NAMALWA (cell line): ENCODE measurements at places on chromosomes 1 and 21.

DNA sequence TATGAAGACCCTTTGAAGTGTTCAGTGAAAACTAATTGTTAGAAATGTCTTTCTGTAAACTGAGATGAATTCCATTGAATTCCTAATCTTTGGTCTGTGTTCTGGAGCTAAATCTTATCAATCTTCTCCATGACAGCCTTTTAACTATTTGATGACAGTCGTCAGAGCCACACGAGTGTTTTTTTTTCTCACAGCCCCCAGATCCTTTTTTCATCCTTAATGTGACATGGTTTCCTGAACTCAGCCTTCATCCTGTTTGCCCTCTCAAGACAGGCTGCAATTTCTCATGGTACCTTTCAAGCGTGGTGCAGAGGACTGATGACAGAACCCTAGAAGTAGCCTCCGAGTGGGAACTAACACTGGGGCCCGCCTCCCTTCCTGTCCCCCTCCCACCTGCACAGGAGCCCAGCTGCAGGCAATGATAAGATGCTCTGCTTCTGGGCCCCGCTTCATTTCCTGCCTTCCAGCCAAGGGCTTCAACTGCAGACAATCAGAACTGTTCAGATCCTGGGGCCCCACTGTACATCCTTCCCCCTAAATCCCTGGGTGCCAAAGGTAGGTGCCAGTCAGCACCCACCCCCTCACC, 114.6 kb upstream of the VAV3 start:
- DNase-seq = peak; percentile 11

GRCh38 chr21:33033094-33033951, 7.6 kb downstream of the OLIG2 start:
- DNase-seq = no peak

DNA sequence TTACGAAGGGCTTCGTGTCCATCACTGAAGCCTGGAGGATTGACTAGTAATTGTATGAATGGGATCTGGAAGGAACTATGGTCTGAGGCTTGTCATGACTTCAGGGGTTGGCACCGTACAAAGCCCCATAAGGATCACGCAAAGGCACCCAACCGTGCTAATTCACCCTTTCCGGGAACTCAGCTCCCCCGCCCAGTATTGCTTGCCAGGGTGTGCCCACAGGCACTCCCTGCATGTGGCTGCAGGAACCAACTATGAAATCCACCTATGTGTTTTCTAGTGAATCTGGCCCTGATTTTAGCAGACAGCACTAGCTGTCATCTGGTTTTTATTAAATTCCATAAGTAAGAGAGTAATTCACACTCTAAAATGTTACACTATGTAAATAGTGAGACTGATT, 139.2 kb downstream of the TM2D1 start:
- DNase-seq = no peak

DNA sequence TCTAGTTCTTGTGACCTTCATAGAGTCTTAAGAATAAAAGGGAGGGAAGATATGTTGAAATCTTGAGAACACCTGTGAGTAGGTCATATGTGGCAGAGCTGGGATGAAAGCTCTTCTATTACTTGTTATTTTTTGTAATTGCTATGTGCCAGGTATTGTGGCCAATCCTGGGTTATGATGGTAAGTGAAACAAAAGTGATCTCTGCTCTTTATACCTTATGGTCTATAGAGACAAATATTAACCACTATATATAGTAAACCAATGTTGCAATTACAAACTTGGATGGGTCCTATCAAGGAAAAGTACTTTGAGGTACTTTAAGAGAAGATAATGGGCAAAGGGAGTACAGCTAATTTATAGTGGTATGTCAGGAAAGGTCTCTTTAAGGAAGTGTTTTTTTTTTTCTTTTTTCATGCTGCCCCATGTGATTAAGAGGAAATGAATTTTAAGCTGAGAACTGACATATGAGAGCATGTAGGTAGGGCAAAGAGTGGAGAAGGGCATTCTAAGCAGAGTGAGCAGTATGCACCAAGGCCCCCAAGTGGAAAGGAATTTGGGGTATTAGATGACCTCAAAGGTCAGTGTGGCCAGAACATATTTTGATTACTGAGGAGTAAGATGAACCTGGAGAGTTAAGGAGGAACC, 43.3 kb downstream of the POU2F1 start:
- peak; percentile 34 for DNase-seq

GRCh38 chr1:11027316-11027715, 14.9 kb downstream of the TARDBP start:
- no peak for DNase-seq

DNA sequence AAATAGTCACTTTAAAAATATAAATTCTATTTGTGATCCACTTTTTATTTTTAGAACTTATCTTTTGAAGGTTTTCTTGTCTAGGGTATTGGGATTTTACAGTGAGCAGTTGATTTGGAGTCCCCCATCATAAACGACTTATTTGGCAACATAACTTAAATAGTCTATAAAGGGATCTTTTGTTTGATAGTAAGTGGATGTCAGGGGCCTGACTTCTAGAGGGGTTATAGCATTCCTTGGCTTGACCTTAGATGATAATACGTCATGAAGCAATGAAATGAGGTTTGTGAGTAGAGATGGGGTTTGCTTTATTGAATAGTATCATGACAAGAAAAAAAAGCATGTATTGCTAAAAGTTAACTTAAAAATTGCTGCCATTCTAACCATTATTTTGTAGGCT, 17.8 kb downstream of the VPS45 start:
- DNase-seq = no peak

DNA sequence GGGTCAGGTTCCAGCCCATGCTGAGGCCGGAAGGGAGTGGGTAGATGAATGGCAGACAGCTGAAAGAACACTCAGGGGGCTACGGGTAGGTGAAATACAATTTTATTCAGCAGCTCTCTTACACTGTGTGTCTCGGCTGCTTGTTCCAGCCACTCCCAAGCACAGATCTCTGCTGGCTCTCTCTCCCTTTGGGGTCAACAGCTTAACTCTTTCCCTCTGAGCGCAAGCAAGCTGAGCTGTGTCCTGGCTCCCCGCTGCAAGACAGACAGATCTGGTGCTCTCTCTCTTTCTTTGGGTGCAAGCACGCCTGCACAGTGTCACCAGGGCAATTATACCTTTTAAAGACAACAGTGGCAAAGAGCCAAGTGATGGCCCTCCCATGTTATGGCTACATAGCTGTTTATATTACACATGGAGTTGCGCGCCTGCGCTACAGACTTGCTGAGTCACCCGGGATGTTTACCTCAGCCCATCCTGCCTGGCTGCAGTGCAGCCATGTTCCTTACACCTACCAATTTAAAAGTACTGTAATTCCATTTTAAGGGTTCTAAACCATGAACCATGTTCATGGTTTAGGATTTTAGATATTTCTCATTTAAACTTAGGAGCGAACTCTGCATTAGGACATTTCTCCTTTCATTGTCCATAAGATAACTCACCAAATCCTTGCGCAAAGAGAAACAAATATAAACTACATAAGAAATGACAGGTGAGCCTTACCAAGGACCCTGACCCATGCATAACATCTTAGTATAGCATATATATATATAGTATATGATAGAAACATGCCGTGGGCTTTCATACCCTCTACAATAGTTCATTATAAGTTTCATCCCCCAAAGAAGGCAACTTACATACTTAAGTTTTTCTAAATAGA, 396.5 kb downstream of the SMYD3 start:
- DNase-seq = peak; percentile 10

DNA sequence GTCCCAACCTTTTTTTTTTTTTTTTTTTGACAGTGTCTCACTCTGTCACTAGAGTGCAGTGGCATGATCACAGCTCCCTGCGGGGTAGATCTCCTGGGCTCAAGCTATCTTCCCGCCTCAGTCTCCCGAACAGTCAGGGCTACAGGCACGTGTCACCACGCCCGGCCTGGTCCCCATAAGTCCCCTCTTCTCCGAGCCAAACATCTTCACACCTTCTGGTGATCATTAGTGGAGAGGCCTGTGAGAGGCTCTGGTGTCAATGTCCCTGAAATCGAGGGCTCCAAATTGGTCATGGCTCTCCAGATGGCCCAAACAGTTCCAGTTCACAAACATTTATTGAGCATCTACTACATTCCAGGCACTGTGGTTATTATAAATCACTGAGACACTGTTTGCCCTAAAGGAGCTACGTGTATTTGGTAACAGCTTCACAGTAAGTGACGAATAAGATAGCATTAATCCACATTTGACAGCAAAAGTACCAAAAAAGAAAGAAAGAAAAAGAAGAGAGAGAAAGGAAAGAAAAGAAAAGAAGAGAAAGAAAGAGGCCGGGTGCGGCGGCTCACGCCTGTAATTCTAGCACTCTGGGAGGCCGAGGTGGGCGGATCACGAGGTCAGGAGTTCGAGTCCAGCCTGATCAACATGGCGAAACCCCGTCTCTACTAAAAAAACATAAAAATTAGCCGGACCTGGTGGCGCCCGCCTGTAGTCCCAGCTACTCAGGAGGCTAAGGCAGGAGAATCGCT, 867 bp upstream of the TIMM17A start:
- no peak for DNase-seq

DNA sequence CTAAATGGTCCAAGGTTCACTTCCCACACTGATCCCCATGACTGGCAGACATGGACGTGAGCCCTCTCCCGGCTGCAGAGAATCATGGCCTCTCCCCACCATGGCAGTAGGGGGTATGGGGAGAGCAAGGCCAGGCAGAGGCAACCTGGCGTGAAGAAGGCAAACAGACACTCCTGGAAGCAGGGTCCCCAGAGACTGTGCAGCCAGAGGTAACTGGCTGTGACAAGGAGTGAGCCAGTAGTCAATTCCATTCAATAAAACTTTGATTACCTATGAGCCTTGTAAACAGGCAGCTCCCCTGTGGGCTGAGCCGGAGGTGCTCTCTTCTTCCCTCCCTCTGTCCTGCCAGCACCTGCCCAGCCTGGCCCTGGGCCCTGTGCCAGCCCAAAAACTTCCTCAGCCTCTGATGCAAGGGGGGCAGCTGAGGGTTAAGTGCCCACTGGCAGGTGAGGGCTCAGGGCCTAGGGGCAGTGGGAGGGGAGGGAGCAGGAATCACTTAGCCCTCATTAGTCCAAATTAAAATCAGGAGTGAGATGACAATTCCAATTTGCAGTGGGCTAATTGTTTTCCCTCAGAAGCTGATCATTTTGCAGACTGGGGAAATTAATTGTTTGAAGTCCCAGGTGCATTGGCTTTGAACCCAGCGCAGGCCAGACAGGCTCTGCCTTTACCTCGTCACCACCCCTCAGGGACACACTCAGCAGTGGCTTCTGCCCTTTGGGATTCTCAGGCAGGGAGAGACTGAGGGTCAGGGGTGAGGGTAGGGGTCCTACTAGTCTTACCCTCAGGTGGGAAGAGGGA, 35.6 kb downstream of the LRRN2 start:
- no peak for DNase-seq

DNA sequence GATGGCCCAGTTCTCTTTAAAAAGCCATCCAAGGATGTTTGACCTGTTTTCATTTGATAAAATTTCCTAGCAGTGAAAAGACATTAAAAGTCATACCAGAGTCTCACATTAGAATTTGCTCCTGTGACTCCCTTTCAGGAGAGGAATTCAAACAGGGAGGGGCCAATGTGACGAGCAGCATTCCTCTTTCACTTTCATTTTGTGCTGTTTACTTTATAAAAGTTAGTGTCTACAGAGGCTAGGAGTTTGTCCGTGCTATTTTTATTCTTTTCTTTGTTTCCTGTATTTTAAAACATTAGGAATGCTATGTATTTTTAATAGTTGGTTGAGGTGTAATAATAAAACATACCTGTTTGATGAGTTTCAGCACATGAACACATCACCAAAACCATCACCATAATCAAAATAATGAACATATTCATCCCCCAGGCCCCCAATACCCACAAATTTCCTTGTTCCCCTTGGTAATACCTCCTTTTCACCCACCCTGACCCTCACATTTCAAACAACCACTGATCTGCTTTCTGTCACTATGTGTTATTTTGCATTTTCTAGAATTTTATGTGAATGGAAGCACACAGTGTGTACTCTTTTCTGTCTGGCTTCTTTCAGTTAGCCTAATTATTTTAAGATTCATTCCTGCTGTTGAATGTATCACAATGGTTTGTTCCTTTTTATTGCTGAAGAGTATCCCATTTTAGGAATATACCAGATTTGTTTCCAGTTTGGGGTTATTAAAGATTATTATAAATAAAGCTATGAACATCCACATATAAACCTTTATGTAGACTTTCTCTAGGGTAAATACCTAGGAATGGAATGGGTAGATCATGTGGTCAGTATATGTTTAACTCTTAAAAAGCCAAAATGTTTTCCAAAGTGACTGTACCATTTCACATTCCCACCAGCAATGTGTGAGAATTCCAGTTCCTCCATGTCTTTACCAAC, 129.5 kb downstream of the TENT5C start:
- peak; percentile 50 for DNase-seq

DNA sequence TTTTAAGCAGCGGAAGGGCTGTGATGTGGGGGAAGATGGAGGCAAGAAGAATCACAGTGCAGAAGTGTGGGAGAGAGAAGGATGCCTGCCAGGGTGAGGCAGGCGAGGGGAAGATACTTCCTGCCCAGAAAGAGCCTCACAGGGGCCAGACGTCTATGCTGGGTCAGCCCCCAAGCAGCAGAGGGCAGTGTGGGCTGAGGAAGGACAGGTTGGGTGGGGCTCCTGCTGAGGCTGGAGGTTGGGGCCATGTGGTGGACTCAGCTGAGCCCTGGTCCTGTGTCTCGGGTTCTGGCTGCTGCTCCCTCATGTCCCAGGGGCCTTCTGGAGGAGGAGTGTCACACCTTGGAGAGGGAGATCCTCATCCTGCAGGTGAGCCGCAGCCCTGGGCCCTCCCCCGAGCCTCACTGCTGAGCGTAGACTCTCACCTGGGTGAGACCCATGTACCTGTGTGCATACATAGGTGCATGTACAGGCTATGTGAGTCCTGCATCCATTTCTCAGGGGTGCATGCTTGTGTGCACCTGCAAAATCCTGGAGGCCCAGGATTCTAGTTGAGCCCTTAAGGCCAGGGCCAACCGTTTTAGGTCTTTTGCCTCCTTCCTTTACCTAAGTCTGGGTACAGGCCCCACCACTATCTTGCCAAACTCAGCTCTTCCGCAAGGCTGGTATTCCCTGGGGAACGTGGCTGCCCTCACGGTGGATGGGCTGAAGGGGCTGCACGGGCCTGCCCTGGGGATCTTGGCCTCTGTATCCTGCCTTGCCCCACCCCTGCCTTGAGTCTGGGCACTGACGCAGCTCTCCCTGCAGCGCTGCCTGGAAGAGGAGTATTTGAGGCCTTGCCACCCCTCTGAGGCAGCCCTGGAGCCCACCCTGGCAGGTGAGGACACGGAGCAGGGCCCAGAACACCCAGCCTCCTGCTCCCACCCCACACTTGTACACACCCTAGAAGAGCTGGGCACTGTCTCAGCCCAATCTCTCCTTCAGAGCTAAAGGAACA, 3.7 kb downstream of the CCDC24 start:
- peak; percentile 62 for DNase-seq
